ENCODE measurements at places on chromosomes 2 and 18.

- DNase-seq, result no peak
Observed at GRCh38 chr2:88753833-88754584, 62.5 kb downstream of the RPIA start.

DNA sequence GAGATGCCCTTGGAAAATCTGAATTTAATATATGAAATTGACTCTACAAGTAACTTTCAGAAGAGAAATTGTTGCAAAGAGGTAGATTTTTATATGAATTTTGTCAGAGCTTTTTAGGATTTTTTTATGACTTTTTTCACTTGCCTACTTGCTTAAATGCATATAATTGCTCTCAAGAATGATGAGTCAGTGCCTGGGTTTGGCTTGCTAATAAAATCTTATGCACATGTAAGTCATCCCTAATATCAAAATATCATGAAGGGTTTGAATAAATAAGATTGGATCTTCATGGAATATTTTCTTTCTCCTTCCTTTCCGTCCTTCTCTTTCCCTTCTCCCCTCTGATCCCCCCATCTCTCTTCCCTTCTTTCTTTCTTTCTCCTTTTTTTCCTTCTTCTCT, 354.1 kb downstream of the TXNL1 start:
- no peak for DNase-seq

DNA sequence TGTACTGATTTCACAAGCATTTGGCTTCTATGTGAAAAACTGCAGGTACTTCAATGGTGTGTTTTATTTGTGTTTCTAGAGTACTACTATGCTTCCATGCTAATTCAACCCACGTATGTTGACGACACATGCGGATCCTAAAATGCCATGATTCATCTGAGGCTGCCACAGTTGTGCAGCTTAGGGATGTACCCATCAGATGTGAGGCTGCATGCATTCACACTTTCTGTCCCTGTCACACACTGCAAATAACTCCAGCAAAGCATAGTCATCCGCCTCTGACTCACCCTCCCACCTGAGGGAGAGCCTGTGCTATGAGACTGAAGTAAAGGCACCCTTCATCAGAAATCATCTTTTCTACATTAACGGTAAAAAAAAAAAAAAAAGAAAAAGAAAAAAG, 22.1 kb upstream of the SERTAD2 start:
- no peak for DNase-seq

DNA sequence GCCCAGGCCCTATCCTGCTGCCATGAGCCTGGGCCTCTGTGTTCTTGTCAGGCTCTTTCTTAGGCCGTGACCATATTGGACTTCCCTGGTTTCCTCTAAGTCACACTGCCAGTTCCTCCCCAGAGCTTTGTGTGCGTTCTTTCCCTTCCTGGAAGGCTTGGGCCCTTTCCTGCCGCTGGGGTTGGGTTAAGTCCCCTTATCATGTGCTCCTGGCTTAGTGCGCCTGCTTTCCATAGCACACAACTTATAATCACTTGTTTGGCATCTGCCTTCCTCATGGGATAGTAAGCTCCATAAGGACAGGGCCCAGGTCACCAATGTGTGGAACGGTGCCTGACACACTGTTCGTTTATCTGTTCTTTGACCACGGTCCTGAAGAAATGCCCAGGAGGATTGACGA, 31.3 kb downstream of the NIFK start:
- DNase-seq, result no peak

DNA sequence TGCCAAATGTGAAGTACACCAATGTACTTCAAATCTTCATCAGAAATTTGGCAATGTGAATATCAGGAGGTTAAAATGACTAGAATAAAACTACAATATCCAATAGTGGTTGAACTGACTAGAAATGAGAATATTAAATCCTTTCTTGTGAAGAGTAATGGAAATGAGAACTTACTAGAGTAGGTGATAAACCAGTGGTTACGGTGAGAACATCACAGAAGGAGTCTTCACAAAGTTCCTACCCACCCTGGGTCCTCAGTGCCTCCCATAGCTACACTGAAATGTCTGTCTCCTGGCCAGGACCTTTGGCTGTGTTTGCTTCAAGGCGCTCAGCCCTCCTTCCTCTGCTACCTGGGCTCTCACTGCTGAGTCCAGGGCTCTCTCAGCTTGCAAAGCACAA, 289.7 kb downstream of the STK39 start:
- DNase-seq, result no peak

GRCh38 chr18:11982981-11983380, 1.7 kb downstream of the IMPA2 start:
- DNase-seq, result no peak

GRCh38 chr18:12783524-12783923, 80.7 kb downstream of the PSMG2 start:
- no peak for DNase-seq

DNA sequence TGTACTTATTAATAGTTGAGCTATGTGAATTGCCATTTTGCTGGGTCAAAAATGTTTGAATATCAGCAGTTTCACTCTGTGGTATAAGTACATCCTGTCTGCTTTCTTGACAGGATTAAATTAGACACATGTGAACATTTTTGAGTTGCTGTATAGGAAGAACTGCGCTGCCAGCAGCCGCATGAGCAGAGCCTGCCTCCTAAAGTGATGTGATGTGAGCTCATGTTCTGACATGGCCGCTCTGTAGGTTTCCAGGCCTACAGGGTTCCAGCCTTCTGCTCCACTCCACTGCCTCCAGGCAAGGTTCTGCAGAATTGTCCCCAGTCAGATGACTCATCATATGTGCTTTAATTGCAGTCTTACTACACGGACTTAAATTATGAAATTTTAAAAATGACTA, 119.7 kb upstream of the NFATC1 start:
- DNase-seq, result no peak

DNA sequence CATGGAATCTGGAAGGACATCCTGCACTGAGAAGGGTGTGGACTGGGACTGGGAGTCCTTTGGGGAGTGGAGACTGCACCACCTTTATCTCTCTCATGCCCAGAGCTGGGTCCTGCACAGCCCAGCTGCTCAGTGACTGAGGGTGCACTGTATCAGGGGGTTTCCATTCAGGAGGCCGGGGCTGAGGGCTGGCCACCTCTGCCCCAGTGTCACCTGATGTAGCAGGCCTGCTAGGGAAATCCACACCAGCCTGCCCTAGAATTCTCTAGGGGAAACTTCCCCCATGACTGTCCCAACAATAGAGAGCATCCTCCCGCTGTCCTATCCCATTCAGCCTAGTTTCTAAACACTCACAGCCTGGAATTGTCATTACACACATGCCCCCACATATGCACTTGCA, 116.7 kb downstream of the CTIF start:
- DNase-seq, result no peak

- no peak for DNase-seq
Observed at GRCh38 chr18:55314031-55314430, 274.0 kb downstream of the TCF4 start.

GRCh38 chr2:70226781-70227180, 21.6 kb downstream of the TIA1 start:
- no peak for DNase-seq

DNA sequence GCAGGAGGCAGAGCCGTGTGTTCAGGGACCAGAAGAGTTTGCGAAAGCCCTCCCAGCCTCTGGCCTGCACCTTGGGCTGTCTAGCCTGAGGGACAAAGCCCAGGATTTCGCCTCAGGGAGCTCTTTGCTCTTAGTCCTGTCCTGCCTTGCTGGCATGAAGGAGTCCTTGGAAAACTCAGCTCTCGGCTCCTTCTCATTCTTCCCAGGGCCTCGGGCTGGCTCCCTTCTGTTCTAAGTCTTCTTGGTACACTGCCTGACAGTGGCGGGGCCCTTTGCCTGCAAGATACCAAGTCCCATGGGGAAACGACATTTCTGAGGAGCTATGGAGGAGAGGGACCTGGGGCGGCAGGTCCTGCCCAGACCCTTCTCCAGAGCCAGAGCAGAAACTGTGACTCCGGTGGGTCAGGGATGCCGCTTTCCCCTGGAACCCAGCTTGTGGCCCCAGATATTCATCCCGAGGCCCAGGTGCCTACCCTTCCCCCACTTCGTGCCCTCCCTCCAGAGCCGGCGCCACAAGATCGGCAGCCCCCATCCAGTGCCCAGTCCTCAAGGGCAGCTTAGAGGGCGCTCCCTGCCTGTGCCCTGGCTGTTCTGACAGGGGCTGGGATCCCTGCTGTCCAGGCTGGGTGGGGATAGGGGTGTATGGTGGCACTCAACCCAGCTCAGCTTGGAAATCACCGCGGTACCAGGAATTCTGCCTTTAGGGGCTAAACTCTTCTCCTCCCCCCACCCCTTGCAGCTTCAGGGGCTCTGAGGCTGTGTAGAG, 5.5 kb upstream of the CYP26B1 start:
- no peak for DNase-seq

DNA sequence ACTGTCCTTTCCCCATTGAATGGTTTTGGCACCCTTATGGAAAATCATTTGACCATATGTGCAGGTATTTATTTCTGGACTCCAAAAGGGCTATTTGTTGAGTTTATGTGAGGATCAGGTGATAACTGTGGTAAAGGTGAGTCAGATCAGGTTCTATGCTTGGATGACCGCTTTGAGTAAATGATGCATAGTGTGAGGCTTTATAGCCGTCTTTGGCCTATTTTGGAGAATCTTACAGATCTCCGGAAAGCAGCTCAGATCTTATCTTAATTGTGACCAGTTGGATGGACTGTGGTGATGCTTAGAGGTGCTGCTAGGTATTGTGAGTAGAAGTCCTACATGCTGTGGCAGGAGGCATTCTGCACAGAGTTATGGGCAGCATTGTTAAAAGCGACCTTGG, 126.2 kb downstream of the METTL8 start:
- no peak for DNase-seq

DNA sequence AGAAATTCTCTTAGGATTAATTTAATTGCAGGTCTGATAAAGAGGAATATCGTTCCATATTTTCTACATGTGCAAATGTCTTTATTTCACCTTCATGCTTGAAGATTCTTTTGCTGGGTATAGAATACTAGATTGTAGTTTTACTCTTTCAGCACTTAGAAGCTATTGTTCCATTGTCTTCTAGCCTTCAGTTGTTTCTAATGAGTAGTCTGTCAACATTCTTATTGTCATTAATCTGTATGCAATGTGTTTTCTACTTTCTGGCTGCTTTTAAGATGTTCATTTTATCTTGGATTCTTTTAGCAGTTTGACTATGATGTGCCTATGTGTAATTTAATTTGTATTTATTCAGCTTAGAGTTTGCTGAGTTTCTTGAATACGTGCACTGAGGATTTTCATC, 64.3 kb upstream of the ZNF385B start:
- no peak for DNase-seq

DNA sequence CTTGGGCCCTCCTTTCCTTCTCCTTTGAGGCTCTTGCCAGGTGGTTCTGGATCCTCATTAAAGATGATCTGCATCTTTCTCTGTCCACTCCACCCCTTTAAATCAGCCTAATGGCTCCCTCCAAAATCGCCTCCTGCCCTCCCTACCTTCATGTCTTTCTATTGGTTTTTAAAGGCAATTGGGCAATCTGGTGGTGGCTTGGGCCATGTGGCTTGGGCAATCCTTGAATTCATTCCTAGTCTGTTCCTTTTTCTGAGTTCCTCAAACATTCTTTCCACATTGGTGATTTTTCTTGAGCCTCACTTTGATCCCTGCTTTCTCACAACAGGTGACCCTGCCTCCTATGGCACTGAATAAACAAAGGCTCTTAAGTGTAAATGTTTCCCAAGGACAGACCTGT, 266.2 kb upstream of the REV1 start:
- no peak for DNase-seq

- DNase-seq, result no peak
Observed at GRCh38 chr2:12192762-12193161, 446.3 kb downstream of the LPIN1 start.

DNA sequence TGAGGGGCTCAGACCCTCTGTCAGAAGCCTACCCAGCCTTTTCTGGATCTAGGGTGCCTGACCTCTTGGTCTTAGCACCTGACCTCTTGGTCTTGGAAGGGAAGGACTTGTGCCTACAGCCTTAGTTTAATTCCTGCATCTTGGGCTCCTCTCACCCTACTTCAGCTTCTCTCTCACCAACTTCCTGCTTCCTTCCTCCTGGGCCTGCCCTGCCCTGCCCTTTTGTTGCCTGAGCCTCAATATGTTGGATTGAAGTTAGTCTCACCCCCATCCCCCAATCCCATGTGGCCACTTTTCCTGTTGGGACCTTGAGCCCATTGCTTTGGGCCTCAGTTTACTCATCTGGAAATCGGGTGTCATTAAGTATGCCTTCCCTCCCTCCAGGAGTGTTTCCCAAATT, 206.2 kb upstream of the SKOR2 start:
- no peak for DNase-seq

DNA sequence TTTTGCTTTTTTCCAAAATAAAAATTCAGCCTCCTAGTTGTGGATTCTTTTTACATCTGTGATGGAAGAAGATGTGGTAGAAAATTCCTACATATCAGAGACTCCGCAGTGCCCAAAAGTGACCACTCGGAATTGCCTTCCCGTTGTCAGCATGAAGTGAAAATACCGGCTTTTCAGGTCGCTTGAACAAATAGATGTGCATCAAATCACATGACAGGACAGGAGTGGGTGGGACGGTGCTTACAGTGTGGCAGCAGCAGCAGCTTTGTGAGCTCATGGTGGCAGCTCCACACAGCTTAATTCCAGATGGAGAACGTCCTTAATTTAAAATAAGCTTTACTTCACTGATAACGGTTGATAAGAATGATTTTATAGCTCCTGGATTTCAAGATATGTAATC, 20.3 kb downstream of the SALL3 start:
- no peak for DNase-seq

GRCh38 chr2:1686784-1687105, 57.6 kb downstream of the PXDN start:
- no peak for DNase-seq

- DNase-seq, result no peak
Observed at GRCh38 chr2:61419129-61419528, 51.8 kb downstream of the USP34 start.

- no peak for DNase-seq
Observed at GRCh38 chr18:74795751-74796150, 198.1 kb downstream of the ZNF407 start.

DNA sequence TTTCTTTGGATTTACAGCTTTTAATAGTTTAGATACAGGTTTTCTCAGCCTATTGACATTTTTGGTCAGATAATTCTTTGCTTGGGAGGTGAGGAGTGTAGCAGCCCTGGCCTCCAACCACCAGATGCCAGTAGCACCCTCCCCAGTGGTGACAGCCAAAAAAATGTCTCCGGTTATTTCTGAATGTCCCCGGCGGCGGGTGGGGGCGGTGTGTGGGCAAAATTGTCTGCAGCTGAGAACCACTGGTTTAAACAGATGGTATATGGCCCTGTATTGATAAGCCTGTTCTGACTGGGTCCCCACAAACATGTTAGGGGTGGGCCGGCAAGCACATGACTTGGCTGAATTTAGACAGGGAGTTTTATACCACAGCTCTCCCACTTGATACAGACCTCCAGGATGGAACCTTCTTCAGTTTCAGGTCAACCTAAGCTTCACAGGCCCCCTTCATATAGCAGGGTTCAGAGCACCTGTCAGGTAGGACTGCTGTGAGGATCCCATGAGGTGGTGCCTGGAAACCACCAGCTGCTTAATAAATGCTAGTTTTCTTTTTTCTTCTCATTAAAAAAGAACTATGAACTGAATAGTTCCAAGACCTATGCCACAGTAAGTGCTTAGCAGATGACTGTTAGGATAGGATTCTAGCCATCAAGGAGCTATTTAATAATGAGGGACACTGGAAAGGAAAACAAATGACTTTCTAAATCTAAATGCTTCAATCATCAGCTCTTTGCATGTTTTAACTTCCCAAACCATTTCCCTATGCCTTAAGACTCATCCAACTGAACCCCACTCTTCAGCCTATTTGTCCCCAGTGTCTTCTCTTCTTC, 18.1 kb downstream of the LPIN2 start:
- no peak for DNase-seq

Measured in NCI-H2081 treated with DMSO at 0.1 percent for 48 hours (cell line).